Activated T-cell treated with anti-CD3 and anti-CD28 coated beads, Interleukin-2, amount 50 U/mL, for 72 hours (primary cell): ENCODE measurements at places on chromosomes 12 and 14. TPM values are rescaled to one million over a fixed set of nuclear protein-coding genes. Genes with fewer than 3 reads are reported as not detected.

DNA sequence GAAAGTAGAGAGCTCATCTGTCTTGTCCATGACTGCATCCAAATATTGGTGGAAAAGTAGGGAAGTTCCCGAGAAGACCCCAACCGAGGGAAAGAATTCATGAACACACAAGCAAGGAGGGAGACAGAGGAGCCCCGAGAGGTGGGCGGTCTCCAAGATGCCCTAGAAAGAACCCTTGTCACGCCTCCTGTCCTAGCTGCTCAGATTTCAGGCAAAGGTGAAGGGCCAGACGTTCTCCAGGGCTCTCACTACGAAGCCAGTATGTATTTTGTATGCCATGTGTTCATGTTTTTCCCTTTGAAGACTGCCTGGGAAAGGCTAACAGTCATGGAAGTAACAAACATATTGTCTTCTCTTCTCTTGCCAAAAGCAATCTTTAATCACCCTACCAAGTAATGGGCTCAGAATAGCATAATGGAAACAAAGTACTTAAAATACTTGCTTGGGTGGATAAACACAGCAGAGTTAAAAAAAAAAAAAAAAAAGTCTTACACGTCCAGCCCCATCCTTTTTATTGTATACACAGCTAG is 99.2 kb upstream of the TBX3 start:
- no peak for DNase-seq

The FAM181A gene
- not detected for total RNA-seq

DNA sequence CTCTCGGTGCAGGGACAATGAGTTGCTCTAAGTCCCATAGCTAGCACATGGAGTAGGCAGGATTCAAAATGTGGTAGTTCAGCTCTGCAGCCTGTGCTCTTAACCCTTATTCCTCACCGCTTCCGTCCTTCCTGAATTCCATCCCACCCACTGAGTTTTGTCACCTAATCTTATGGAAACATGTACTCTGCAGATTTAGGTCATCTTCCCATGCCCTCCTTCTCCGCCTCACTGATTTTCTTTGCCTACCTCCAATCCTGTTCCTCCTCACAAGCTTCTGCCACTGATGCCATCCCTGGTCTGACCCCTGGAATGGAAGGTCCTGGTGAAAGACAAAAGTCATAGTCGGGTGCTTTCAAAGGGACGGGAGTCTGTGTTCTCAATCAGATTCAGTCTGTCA is 46.5 kb upstream of the ABCC9 start:
- DNase-seq = no peak

The TROAP gene
- total RNA-seq = 63.8 TPM

DNA sequence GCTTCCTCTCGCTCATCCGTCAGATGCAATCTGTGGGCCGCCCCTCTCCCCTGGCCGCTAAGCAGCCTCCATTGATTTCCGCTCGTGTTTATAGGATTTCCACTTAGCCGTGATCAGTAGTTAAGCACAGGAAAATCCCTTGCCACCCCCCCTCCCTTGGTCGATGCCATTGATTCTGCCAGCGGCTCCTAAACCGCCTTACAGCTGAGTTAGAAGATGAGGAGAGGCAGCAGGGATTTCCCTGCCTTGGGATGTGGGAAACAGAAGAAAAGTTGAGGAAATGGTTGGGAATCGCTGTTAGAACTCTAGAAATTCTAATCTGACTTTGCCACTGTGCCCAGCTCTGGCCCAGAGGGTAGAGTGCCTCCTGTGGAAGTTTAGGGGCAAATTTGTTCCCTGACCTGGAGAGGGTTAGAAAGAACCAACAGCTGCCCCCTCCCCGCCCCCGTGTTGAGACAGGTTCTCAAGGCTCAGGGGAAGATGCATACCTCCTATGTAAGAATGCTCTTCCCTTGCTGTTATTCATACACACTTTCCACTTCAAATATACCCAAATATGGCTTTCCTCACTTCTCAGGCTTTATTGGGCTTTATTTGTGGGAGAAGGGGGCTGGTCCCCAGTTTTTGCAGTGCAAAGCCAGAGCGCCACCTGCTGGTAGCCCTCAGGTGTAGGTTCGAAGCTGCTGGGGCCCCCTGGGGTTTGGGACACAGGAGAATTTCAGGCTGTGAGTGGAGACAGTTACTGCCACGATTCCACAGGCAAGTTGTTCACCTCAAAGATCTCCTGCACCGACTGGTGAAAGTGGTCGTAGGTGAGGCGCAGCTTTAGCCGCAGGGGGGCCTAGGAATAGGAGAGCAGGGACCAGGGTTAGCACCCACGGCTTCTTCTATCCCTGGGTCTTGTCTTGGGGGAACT is 3.2 kb downstream of the THTPA start:
- DNase-seq = peak; percentile 72

GRCh38 chr12:66800046-66800445 is 121.2 kb upstream of the GRIP1 start:
- no peak for DNase-seq

DNA sequence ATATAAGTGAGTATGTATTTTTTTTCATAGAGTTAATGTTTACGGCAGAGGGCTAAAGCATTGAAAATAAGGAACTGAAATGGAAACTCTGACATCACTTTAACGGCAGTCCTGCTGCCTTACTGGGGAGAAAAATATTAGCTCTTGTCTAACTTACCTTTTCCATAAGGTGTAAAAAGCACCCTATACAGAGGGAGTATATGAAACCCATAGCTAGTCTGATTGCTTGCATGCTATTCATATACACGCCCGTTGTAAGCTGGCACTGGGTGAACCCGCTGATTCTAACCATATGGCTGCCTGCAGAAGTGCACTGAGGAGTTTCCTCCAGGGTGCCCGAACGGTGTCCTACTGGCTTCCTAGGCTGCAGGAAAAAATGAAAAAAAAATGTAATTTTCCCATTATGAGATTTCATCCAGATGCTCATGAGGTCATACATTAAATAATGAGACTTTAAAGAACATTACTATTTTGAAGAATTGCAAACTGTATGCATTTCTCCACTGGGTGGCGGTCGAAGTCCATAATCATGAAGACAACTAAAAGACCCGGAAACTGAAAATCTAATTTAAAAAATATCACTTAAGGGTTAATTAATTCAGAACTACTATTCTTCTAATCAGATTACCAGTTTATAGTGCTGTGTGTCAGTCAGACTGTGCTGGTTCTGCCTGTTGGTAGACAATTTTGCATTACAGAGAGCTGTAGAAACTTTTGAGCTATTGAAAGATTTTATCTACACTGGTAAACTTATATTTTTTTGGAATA is 144.7 kb downstream of the ALX1 start:
- peak; percentile 8 for DNase-seq

- no peak for DNase-seq
These were observed 307.2 kb downstream of the CACNA1C start for GRCh38 chr12:2359725-2360629.

DNA sequence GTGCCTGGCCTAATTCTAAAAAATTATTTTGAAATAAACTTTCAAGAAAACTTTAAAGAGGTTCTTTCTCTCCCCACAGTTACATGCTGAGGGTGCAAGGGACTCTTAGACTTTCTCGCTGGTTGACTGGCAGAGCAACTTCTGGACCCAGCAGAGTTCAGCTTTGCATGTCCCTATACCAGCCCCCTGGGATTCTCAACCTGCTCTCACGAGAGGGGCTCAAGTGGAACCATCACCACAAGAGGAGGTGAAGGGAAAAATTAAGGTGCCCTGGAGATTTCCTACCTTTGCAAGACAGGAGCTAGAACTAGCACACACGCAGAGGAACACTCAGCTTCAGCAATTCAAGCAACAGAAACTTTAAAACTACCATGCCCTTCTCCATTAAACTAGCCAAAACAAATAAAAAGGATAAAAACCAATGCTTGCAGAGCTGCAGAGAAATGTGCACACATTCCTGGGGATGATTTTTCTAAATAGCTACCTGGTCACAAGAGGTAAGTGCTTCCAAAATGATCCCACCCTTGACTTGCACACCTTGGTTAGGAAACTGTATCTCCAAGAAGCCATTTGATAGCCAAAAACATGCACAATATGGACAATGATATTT is 2.5 kb downstream of the HVCN1 start:
- no peak for DNase-seq

- no peak for DNase-seq
These were observed 4.6 kb upstream of the HIP1R start for GRCh38 chr12:122830517-122831214.

DNA sequence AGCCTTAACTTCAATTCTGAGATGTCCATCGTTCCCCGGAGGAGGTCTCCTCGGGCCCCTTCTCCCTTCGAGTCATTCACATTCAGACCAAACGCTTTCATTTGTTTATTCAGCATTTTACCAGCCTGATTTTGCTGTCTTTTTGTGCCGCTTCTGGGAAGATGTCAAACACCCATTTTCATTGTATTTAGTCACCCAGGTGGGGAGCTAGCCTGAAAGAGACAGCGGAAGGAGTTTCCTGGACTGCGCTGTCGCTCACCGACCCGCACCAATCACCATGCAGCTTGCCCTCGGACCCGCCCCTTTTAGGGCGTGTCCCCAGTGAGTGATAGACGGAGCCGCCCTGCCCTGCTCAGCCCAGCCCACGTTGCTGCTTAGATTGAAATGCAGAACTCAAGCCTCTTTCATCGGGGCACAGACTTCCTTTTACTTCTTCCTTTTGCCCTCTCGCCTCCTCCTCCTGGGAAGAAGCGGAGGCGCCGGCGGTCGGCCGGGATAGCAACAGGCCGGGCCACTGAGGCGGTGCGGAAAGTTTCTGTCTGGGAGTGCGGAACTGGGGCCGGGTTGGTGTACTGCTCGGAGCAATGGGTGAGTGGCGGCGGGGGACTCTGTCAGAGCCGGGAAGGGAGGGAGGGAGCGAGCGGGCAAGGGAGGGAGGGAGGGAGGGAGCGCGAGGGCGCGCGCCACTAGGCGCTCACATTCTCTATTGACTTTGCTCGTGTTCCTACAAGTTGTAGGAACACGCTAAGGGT is at the start of gene PAX9:
Gene PAX9, plus strand, starts transcription at position 355 of the 752 bp plus-strand sequence. Its CDS starts 230 bp downstream, at position 585.
- peak; percentile 75 for DNase-seq

The GZMH gene
- 32.3 TPM for total RNA-seq

GRCh38 chr12:105219261-105220028 is 16.5 kb downstream of the APPL2 start:
- no peak for DNase-seq

DNA sequence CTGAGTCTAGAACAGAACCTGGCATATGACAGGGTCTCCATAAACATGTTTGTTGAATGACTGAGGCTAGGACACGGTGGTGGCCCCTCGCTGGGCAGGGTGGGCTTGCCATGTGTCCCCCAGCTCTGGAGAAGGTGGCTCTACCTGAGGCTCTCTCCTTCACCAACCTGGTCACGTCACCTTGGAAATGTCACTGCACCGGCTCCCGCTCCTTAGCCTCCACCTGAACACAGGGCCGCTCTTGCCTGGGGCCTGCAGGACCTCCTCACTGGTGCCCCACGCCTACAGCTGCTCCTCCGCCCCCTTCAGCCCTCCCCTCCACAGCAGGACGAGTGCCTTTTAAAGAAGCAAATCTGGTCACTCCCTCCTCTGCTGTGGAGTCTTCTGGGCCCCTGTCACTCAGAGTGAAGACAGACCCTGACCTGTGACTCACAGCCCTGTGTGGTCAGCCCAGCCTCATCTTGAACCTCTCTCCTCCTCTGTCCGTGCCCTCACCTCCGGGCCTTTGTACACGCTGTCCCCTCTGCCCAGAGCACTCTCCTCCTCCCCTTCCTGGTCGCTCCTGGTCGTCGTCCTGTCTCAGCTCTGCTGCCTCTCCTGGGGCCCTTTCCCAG is 81.0 kb downstream of the ADGRD1 start:
- no peak for DNase-seq

GRCh38 chr14:82510007-82510406 is 976.4 kb upstream of the SEL1L start:
- DNase-seq = no peak

- no peak for DNase-seq
These were observed 153.6 kb downstream of the KTN1 start for GRCh38 chr14:55733599-55733998.

DNA sequence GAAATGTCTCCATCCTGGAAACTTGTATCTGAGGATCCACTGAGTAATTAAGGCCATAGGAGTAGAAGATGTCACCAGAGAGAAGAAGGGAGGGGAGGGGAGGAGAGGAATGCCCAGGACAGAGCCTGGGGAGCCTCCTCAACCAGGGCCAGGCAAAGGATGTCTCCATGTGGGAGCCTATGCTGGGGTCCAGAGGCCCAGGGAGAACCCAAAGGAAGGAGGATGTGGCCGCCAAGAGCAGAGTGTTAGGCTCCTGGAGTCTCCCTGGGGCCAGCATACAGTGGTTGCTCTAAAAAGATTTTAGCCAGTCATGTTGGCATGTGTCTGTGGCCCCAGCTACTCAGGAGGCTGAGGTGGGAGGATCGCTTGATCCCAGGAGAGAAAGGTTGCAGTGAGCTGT is 92.6 kb downstream of the DICER1 start:
- no peak for DNase-seq

DNA sequence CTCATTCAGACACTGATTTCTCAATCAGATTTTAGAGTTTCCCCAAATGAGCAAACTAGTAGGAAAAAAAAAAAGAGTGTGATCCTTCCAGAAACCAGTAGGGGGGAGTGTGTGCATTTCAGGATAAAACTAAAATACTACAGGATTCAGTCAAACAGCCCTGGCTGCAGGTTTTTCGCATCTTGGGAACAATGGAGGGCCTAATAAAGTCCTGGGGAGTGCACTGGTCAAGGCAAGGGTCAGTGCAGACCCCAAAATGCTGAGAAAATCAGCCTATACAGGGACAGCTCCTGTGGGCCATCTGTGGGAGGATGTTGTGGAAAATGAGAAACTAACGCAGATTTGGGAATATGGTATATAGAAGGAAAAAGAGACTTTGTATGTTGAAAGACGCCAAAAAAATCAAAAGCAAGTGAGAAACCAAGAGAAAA is 22.2 kb upstream of the ABCD4 start:
- DNase-seq = no peak

DNA sequence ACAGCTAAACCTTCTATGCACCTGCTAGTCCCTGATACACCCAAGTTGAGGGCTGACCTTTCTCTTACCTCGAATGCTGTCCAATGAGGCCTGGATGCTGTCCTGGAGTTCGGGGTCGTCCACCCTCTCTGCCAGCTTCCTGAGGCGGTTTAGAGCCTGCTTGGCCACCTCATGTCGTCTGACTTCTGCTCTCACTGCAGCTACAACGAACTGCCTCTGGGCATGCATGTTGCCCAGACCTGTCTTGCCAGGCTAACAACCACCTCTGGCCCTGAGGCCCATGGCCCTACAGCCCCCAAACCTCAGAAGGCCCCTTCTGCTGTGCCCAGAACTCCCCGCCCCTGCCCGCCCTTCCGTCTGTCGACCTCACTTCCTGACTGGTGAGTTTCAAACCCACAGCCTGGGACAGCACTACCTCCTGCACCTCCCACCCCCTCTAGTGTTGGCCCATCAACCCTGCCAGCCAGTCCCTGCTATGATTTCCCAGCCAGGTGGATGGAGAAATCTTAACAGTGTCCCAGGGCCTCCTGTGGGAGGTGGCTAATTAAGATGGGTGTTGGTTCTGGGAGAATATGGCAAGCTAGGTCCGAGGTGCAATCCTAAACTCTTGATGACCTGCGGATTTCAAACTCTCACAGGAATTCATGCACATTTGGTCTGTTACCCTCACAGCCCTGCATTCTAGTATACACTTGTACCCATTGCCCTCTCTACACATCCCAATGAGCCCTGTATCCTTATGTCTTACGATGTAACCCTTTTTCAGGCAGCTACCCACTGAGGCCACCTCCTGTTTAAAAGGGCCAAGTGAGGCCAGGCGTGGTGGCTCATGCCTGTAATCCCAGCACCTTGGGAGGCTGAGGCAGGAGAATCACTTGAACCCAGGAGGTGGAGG is 2.7 kb upstream of the TSPAN31 start:
- peak; percentile 77 for DNase-seq
